ENCODE measurements at places on chromosomes 3 and 15.

GRCh38 chr3:123907720-123908119, 23.6 kb upstream of the MYLK start:
- no peak for DNase-seq

DNA sequence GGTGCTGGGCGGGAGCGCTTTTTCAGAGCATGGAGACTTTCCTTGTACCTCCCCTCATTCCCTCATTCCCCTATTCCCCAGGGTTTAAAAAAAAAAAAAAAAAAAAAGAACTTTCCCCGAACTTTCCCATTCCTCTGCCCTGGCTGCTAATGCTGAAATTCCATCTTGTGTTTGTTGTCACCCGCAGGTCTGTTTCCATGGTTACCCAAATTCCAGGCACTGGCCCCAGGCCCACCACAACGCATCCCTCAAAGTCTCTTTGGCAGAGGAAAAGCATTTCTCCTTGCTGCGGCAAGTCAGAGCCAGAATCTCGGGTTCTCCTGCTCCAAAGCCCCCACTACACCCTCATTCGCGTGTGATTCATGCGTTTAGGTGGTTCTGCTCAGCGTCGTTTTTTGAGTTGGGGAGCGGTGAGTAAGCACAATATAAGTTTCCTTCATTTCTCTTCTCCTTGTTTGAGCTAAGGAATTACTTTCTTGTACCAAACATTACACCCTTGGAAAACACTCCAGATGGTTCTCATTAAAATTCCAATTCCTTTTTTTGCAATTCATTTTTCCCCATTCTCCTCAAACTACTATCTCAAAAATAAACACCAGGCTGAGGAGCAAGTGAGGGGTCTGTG, 21.6 kb downstream of the ANAPC13 start:
- no peak for DNase-seq

DNA sequence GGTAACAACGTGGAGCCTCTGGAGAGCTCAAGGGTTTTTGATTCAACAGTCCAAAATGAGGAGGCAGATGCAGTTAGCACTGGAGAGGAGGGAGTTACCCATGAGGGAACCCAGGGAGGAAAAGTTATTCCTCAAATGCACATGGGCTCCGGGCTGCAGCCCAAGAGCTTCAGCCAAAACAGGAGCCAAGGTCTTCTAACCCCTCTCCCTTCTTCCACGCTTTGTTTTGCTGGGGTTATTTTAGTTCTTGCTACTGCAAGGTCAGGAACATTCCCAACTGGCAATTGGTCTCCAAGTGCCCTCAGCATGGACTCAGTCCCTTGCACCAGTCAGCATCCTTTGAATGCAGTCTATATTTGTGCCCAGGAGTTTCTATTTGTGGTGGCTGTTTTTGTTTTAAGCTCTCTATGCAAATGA, 90.0 kb downstream of the TGFBR2 start:
- no peak for DNase-seq

GRCh38 chr15:70956201-70956995, 63.8 kb downstream of the LRRC49 start:
- no peak for DNase-seq

GRCh38 chr3:128133273-128133883, 9.8 kb upstream of the RUVBL1 start:
- DNase-seq: peak; percentile 21

GRCh38 chr3:192246847-192247559, 480.3 kb downstream of the FGF12 start:
- no peak for DNase-seq

GRCh38 chr15:92020804-92021203, 167.3 kb downstream of the SLCO3A1 start:
- DNase-seq: no peak

DNA sequence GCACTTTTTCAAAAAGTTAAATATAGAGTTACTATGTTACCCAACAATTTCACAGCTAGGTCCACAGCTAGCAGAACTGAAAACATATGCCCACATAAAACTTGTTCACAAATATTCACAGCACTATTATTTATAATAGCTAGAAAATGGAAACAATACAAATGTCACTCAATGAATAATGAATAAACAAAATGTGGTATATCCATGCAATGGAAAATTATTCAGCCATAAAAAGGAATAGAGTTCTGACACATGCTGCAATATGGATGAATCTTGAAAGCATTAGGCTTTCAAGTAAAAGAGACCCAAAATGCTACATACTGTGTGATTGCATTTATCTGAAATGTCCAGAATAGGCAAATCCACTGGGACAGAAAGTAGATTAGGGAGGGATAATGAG, 111.9 kb downstream of the MECOM start:
- DNase-seq: no peak

GRCh38 chr3:31129241-31129640, 234.8 kb upstream of the GADL1 start:
- no peak for DNase-seq

- no peak for DNase-seq
These were observed 75.8 kb downstream of the CBLB start for GRCh38 chr3:105793040-105793439.

DNA sequence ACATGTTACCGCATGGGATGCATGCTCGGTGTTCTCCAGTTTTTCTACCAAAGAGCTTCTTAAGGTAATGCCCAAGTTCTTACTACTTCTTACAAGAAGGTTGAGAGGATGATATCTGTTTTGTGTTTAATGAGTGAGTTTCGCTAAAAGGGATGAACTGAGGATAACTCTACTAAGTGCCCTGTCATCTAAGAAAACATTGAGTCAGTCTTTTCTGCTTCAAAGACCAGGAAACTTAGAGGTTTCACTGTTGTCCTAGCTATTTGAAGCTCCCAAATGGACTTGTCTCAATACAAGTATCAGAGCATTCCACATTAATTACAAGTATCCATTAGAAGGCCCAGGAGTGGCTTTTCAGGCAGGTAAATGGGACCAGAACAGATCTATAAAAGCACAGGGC, 296.2 kb downstream of the KBTBD8 start:
- no peak for DNase-seq

DNA sequence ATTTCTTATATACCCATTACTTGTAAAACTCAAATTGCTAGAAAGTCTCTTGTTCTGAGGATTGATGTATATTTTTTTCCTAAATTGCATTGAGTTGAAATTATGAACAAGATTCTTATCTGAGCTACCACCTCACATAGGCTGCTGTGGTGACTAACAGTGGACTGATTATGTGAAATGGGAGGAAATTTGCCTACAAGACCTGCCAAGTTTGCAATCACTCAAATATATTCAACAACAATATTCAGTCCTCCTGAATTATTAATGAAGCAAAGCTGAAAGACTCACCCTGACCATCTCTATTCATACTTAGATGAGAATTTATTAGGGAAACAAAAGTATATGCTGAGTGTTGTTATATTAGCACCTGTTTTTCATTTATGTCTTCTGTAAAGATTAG, 412.6 kb upstream of the SEMA6D start:
- DNase-seq: no peak

DNA sequence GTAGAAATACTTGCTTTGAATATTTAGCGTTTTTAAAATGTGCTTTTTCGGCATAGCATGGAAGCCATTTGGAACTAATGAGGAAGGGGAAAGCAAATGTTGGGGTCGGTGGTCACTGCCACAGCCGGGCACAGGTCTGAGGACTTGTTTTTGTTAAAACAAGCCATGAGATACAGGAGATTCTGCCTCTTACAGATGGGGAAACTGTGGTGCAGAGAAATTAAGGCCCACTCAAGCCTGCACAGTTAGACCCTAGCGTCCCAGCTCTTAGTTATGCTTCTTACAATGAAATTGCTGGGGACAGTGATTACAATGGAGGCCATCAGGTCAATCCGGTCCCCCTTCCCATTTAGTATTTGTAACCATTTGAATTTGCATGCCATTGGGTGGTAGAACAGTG, 2.5 kb upstream of the GPR171 start:
- DNase-seq: no peak

DNA sequence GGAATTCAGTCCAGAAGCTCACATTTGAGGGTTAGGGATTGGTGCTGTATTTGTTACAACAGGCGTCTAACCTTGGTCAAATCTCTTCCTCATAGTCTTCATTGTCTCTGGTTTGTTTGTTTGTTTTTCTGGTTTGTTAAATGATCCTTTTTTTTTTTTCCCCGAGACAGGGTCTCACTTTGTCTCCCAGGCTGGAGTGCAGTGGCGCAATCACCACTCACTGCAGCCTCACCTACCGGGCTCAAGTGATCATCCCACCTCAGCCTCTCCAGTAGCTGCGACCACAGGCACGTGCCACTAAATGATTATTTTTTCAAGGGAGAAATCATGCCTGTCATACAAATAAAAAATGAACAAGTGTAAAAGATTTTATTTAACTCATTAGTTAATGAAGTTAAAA, 14.3 kb upstream of the ADPGK start:
- no peak for DNase-seq

GRCh38 chr3:126621627-126622345, 33.1 kb downstream of the TXNRD3 start:
- no peak for DNase-seq

DNA sequence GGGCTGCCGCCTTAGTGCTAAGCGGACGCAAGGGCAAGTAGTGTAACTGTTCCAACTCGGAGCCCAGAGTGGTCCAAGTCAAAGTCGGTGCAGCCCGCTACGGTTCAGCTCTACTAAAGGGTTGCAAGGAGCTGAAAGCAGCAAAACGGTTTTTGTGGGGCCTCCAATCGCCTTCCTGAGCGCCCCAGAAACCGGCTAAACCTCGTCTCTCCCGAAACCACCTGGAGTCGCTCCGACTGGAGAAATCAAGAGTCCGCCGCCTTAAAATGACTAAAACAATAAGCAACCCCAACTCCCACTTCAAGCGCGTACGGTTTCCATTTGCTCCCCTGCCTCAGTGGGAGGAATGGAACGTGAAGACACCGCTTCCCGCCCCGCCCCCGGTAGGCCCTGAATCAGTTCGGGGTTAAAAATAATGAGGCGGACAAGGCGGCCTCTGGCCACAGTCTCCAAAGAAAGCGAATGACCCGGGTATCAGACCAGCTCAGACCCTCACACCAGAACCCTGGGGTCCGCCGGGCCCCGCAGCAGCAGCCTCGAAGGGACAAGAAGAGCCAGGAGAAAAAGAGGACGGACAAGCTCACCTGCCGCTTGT, 401 bp downstream of the SEC11A start:
- no peak for DNase-seq

GRCh38 chr3:145055375-145056076, 1083.9 kb downstream of the DIPK2A start:
- no peak for DNase-seq

- no peak for DNase-seq
These were observed 40.5 kb downstream of the KLF13 start for GRCh38 chr15:31367021-31367729.

DNA sequence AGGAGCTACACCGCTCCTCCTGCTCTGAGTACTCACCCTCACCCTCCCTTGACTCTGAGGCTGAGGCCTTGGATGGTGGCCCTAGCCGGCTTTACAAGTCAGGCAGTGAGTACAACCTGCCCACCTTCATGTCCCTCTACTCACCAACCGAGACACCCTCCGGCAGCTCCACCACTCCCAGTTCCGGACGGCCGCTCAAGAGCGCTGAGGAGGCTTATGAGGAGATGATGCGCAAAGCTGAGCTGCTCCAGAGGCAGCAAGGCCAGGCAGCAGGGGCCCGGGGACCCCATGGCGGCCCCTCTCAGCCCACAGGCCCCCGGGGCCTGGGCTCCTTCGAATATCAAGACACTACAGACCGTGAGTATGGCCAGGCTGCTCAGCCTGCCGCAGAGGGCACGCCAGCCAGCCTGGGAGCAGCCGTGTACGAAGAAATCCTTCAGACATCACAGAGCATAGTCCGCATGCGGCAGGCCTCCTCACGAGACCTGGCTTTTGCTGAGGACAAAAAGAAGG, 21.2 kb upstream of the APEH start:
- DNase-seq: no peak

- no peak for DNase-seq
These were observed 51.2 kb downstream of the ASB7 start for GRCh38 chr15:100653608-100654007.

GRCh38 chr3:149055575-149055974, 30.8 kb downstream of the HLTF start:
- no peak for DNase-seq

DNA sequence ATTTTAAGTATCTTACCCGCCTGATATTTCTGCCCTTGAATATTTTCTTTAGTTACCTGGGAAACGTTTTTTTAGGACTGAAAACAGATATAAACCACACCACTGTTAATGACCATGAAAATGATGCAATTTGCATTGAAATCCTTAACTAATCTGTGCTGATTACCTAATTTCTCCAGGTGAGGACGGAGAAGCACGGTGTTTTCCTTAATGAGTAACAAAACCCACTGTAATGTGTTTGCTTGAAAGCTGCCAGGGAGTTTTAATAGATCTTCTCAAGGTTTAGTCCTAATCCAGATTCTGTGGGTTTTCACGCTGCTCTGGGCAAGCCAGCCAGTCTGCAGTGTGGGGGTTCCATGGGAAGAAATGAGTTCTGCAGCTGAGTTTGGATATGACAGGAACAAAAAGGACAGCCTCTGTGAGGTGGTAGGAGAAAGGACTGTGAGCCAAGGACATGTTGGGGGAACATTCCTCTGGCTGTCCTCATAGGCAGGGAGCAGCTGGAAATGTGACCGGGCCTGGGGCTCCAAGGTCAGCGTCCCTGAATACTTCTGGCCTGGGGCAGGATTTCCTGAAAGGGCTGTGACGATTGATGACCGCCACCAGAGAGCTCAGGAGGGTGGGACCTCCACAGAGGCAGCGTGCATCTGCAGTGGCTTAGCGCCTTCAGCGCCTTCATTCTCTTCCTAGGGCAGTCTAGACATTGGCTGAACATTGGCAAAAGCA, 18.6 kb downstream of the THSD4 start:
- DNase-seq: no peak

GRCh38 chr15:64143276-64143675, 8.3 kb upstream of the SNX22 start:
- DNase-seq: no peak

GRCh38 chr15:74316141-74316540, 51.3 kb downstream of the CYP11A1 start:
- no peak for DNase-seq

DNA sequence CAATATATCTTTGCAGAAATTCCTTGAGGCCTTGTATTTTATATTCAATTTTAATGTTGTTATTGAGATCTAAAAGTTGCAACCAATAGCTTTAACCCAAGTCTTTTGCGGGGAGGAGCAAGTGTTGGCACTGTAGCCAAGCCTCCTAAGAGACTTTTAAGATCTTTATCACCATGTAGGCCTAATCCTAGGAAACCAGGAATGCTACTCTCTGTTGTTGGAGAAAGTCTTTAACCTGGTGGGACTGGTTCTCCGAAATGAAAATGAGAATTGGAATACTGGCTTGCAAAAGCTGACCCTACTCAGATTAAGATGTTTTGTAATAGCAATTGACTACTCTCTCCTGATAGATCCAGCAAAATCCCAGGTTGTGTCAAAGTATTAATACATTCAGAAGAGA, 25.8 kb downstream of the SHC4 start:
- DNase-seq: no peak

- DNase-seq: no peak
These were observed 19.1 kb upstream of the EIF1B start for GRCh38 chr3:40290396-40290795.

Data from bone marrow (tissue), 2 donors.